ENCODE measurements at places on chromosomes 12 and 14. TPM values are rescaled to one million over a fixed set of nuclear protein-coding genes. Genes with fewer than 3 reads are reported as not detected.

- DNase-seq = no peak
- H3K27ac ChIP-seq = no peak overlapping the region
- H3K27me3 ChIP-seq = no peaks in the 10 kb centered on the region
- no peaks in the 10 kb centered on the region for H3K4me1 ChIP-seq
- no peaks in the 10 kb centered on the region for H3K36me3 ChIP-seq
Measured at GRCh38 chr14:49930720-49931119, 37.8 kb downstream of the ARF6 start.

GRCh38 chr14:105337966-105338741, 23.6 kb downstream of the PACS2 start:
- peak overlapping the region; percentile 73 for H3K27ac ChIP-seq
- H3K36me3 ChIP-seq = no peaks in the 10 kb centered on the region
- H3K4me1 ChIP-seq = peaks cover 72% of the 10 kb centered on the region

GRCh38 chr12:119710965-119711551, 43.1 kb downstream of the PRKAB1 start:
- H3K27ac ChIP-seq = no peak overlapping the region
- no peaks in the 10 kb centered on the region for H3K36me3 ChIP-seq
- H3K27me3 ChIP-seq = no peaks in the 10 kb centered on the region
- H3K4me1 ChIP-seq = peaks cover 8% of the 10 kb centered on the region
- H3K4me3 ChIP-seq = no peak overlapping the region

DNA sequence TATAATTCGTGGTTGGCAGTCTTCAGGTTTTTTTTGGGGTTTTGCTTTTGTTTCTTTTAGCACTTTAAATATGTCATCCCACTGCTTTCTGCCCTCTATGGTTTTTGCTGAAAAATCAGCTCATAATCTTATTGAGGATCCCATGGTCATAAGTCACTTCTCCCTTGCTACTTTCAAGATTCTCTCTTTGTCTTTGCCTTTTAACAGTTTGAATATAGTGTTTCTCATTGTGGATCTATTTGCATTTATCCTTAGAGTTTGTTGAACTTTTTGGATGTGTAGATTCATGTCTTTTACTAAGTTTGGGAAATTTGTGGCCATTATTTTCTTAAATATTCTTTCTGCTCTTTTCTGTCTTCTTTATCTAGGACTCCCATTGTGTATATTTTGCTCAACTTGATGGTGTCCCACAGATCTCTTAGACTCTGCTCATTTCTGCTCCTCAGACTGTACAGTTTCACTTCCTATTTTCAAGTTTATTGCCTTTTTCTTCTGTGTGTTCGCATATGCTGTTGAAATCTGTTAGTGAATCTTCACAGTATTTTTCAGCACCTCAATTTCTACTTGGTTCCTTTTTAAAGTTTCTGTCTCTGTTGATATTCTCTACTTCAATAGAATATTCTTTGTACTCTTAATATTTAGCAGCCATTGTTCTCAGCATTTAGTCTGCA, 70.8 kb downstream of the WNK1 start:
- H3K27me3 ChIP-seq = no peaks in the 10 kb centered on the region
- H3K4me3 ChIP-seq = no peak overlapping the region
- DNase-seq = no peak
- no peak overlapping the region for H3K27ac ChIP-seq

- no peak overlapping the region for H3K27ac ChIP-seq
- no peaks in the 10 kb centered on the region for H3K36me3 ChIP-seq
- H3K27me3 ChIP-seq = no peaks in the 10 kb centered on the region
- H3K4me1 ChIP-seq = no peaks in the 10 kb centered on the region
- DNase-seq = peak; percentile 49
- no peak overlapping the region for H3K4me3 ChIP-seq
Measured at GRCh38 chr14:22500954-22501726, 87.9 kb downstream of the DAD1 start.

Gene C1R
- total RNA-seq = 67.2 TPM

Gene OTUB2
- total RNA-seq = 0.12 TPM

Data from psoas muscle (tissue), 8 donors.